ENCODE measurements at places on chromosomes 4 and X.

DNA sequence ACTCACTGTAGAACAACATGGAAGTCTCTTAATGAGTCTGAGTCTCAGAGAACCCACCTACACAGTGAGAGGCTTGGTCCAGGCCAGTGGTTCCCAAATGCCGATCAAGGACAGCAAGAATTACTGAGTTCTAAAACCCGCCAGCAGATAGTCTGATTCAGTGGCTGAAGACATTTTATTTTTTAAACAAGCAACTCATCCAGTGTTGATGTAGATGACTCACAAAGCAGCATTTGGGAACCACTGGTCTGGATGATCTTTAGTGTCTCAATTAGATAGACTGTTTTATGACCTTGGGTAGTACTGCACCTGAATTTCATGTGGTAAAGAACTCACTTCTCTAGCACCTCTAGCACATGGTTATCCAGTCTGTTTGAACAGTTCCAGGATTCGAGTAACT lies 193.6 kb downstream of the FBXW7 start:
- no peak for DNase-seq

DNA sequence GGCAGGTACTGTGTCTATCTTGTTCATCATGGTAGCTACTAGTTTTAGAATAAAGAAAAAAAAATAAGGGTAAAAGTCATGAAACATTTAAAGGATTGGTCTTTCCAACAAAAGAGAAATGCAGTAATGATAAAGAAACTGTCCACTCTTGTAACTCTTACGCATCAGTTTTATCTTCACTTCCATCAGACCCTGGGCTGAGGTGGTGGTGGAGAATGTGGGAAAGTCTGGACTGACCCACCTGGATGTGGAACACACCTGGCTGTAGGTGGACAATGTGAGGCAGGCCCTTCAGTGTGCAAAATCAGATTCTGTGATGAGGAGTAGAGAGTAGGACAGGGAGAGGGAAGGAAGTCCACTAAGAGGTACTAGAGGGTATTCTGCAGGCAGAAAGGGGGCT lies 128.6 kb downstream of the RASL11B start:
- DNase-seq: no peak

- DNase-seq: no peak
Measured at GRCh38 chr4:165208741-165209388, 1.5 kb downstream of the KLHL2 start.

GRCh38 chrX:6666624-6667023 lies 131.7 kb upstream of the VCX3A start:
- DNase-seq: no peak

GRCh38 chr4:109072595-109072994 lies 229.9 kb downstream of the COL25A1 start:
- no peak for DNase-seq

- no peak for DNase-seq
Measured at GRCh38 chr4:111689214-111689613, 456.0 kb upstream of the FAM241A start.

DNA sequence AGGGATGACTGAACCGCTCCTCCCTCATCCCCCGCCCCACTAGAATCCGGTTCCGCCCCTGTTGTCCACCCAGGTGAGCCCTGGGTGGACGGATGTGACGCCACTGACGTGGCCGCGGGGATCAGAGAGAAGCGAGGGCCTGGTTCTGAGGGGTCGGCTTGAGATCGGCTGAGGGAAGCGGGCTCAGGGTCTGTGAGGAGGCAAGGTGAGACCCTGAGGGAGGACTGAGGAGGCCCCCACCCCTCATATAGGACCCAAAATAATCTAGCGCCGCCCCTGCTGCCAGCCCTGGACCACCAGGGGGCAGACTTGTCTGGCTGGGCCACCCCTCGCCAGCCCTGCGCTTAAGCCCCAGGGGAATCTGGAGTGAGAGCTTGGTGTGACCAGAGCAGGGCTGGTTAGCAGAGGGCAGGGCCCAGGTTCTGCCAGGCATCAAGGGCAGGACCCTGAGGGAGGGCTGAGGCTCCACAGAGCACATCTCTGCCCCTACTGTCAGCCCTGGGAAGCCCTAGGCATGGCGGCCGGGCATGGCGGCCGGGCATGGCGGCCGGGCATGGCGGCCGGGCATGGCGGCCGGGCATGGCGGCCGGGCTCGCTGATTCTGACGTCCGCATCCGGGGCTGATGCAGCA lies at the start of gene MAGEA8:
Gene MAGEA8 (plus strand): TSS at position 103 of the 631 bp plus-strand sequence. CDS start 3,090 bp downstream, outside the sequence.
- DNase-seq: no peak

DNA sequence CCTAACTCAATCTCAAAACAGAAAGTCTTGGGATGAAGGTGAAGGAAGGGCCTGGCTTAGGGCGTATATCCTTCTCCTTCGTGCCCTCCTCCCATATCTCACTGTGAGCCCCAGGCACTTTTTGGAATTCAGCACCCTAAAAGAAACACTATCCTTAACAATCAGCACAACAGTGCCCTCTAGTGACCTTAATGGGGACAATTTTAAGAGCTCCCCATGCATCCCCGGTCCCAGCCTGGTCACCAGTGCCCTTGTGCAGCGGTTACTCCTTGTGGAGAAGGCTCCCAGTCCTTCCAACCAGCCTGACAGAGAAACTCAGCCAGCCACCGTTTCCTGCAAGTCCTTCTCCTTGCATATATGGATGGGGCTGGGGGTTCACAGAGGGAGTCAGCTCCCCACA lies 4.2 kb downstream of the PAK3 start:
- no peak for DNase-seq

- no peak for DNase-seq
Measured at GRCh38 chrX:110280954-110281353, 36.9 kb downstream of the AMMECR1 start.

DNA sequence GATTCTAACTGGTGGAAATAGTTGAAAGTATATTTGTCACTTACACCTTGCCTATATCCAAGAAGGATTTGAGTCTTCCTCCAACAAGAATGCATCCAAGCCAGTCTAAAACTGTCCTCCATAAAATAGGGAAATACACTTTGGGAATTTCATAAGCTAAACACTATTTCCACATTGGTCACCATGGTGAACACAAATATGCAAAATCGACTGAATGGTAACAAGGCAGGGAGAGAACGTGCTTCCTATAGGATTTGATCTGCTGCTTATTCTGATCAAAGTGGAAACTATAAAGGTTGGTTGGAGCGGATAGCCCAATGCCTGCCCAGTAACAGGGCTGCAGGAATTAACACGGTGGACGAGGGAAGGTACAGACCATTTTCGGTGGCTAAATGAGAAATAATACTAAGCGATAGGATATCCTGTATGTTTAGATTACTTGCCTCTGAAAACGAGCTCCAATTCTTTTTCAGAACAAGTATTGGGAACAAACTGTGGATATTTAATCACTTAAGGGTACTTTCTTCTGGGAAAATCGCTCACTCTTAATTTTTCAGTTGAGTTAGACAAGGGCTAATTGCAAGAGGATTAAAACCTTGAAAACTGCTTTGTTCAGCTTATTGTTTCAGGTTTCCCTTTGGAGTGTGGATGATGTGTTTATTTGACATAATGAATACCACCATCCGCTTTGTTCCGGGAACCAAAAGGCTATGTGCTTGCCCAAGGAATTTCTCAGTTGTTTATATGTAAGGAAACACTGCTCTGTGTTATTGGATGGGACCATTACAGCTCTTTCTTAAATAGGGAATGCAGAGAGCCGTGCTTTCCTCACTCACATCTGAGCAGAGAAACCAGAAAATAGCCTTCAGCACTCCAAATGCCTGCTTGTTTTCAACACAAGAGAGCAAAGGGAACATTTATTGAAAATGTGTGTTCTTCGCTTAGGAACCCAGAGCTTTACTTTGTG lies 194.4 kb downstream of the CBR4 start:
- DNase-seq: no peak

DNA sequence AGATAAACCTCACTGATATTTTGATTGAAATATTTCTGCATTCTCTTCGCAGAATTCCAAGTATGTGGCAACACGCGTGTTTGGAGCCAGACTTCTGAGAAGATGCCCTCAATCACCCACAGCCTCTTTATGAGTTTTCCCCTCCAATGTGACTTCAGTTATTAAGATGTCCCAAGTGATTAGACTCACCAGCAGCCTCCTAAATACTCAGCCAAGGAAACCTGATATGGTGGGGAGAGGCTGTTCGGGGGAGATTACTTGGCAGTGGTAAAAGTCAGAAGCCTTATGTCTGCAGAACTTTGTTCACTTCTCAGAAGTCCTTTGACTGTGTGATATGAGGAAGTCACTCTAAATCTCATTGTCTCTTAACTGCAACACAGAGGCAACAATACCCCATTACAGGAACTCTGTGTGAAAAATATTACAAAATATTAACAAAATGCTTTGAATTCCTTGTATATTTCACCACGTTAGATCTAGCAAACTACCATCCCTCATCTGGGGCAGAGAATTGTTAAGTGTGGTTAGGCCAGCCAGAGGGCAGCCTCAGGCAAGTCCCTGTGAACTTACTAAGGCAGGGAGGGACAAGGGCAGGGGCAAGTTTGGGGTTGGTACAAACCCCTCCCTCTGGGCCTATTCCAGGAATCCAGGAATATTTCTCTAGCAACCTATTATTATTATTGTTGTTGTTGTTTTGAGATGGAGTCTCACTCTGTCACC lies 151.4 kb upstream of the USP9X start:
- no peak for DNase-seq

DNA sequence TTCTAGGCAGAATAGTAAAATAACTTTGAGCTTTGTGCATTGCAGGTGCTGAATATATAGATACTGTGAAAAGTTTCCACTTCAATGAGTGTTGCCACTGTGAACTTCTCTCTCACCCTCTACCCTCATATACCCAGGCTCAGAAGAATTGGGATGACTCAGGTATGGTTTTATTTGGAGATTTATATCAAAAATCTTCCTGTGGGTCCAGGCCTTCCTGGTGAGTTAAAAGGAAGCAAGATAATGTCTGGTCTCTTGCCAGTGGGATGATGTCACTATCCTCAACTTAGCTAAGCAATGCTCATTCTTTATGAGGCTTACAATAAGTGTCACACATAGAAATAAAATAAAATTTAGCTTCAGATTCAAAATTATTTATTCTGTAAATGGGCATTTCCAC lies 153.3 kb upstream of the TENT5D start:
- no peak for DNase-seq

GRCh38 chr4:124526331-124526730 lies 186.2 kb downstream of the ANKRD50 start:
- DNase-seq: no peak

- DNase-seq: no peak
Measured at GRCh38 chr4:101782546-101782945, 8.0 kb upstream of the BANK1 start.

DNA sequence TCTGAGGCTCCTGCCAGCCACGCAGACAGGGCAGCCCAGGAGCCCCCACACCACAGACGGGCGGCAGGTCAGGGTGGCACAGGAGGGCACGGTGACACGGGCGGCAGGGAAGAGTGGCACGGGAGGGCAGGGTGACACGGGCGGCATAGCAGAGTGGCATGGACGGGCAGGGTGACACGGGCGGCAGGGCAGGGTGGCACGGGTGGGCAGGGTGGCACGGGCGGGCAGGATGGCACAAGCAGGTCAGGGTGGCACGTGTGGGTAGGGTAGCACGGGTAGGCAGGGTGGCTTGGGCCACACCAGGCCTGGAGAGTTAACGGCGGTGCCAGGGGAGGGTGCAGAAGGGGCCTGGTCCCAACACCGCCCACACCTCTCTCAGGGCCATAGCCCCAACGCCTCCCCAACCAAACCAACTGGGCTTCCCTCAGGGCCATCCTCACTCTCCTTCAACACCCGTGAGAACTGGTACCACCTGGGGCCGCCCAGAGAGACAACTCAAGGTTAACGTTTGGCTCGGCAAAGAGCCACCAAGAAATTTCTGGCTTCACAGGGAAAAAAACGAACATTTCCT lies 3.4 kb downstream of the CTBP1 start:
- DNase-seq: no peak

DNA sequence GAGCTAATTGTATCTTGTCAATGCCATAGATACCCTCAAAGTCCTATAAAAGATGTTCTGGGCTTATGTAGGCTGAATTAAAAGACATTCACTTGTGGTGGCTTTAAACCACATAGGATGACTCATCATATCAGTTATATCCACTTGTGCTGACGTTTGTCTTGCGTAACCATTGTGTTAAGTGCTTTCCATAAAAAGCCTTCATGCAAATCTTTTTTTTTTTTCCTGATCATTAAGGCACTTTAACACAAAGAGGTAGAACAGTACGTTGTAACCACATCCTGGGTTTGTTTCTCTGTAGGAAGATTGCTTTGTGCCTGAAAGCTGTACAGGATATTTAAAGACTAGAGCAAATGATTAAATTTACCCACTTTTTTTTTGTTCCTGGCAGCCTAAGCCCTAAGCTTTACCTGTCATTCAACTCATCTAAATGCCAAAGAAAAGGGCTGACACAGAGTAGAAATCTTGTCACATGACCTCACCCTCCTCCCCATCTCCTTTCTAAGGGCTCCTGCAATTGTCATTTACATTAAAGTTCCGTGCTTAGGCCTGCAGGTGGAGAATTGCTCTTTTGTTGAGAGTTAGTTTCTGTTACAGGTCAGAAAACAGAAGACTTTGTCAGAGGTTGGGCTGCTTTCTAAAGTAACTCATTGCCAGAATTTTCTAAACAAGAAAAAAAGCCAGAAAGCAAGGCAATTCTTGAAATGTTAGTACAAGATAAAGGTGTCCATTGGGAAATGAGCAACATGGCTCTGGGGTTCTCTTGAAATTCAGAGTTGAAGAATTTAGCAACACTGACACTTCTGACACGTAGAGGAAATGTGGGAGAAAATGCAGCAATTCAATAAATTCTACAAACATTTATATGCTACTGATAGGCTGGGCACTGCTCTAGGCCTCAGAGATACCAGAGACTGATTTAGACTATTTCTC lies 555.6 kb downstream of the PPARGC1A start:
- no peak for DNase-seq

DNA sequence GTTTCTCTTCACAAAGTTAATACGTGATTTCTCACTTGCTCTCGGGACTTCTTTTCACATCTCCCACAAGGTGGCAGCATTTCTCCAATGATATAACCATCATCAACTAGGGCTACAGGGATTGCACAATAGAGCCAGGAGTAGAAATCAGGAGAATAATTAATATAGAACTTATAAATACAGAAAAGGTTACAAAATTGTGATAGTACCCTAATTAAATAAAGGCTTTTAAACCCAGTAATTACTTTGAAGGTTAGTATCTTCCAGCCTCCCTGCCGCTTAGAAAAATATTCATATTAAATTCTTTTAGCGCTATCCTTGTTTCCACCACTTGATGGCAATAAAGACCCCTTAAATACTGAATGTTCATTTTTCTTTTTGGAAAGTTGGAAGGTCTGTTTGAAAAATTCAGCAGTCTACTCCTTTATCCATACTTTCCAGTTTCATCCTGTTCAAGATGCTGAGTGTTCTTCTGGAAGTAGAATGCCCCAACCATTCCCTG lies 65.8 kb downstream of the RASGEF1B start:
- DNase-seq: no peak

- no peak for DNase-seq
Measured at GRCh38 chrX:16665089-16665488, 15.1 kb downstream of the S100G start.

- no peak for DNase-seq
Measured at GRCh38 chr4:54227256-54228055, 1.6 kb upstream of the PDGFRA start.

DNA sequence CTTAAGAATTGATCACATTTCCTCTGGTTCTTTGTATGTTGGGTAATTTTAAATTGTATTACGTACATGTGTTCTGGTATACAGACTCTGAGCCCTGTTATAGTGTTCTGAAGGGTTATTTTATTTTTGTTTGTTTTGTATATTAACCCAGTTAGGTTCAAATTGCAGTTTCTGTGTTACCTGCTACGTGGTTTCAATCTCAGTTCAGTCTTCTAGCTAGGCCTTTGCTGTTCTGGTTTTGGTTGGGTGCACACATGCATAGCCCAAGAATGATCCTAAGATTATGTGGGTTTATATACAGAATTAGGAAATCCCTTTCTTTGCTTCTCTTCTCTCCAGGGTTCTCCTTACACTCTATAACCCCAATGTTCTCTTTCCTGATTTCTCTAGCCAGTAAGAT lies 161.0 kb downstream of the PPP1R2C start:
- no peak for DNase-seq

All from activated naive CD4-positive, alpha-beta T cell (primary cell).